ENCODE measurements at places on chromosomes 7 and 10. TPM values are rescaled to one million over a fixed set of nuclear protein-coding genes. Genes with fewer than 3 reads are reported as not detected.
A peak's percentile ranks its signal among the peaks of the same experiment; 100 is the strongest.

DNA sequence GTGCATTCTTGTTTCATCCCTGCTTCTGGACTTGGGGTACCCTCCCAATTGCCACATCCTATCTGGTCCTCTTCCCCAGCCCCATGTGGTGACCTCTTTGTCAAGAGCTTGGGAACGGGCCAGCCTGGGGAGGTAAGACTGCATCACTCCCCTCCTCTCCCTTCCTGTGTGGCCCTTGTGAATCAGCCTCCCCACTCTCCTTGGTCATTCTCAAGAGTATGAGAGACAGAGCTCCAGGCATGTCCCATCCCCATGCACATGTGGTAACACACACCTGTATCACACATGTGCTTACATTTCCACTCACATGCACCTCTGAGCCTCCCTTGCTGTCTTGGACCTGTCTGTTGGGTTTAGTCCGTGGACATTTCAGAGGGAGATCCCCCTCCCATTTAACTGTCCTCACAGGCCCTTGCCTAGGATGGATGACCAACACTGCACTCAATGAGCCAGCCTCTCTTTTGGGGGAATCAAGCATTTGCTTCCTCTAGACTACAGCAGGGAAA lies 2.6 kb downstream of the MRPL43 start:
- no peak for DNase-seq

DNA sequence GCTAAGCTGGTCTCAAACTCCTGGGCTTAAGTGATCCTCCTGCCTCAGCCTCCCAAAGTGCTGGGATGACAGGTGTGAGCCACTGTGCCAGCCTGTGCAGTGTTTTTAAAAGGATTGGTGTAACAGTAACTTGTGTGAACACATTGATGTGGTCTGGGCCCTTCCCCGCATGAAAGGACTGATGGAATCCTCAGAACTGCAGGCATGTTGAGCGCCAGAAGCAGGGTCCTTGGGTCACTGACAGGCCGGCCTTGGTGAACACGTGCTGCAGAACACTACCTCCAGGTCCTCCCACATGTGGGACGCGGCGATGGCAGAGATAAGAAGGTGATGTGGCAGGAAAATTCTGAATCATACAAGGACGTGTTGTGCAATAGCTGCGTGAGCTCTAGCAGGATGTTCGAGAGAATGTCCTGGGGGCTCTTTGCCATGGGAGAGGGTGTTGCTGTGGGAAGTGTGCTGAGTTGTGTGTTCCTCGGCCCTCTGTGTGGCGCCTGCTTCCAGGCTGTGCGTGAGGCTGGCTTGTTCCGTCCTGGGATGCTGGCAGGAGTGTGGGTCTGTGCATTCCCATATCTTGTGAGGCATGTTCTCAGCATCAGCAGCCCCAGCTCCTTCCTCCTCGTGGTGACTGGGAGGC lies 68.2 kb downstream of the DNAJB6 start:
- DNase-seq: no peak

DNA sequence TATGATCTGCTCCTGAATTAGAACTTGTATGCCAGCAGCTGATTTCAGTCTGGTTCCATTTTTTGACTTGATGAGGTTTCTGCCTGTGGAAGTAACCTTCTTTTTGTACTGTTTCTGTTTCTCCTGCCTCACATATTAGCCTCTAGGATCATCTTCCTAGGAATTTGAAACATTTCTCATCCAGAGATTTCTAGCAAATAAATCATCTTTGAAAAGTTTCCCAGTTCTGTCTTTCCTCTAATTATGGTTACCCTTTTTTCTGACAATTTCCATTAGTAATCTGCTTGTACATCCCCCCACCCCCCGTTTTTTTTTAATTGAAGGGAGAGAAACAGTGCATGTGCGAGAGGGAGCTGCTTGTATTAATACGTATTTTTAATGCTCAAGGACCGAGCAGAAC lies 92.2 kb downstream of the NRF1 start:
- DNase-seq: no peak

DNA sequence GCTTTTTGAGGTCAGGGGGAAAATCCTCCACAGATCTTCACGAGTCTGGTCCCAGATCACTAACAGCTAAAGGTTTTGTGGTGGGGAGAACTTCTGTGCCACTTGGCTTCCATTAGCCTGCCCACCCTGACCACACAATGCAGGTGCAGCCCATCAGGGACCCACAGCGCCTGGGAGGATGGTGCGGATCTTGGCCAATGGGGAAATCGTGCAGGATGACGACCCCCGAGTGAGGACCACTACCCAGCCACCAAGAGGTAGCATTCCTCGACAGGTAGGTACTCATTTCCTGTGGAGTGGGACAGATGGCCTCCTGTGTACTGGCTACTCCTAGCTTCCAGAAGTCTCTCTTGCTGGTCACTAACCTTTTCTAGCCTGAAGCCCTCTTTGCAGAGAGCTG lies 1.5 kb downstream of the FAM241B start:
- no peak for DNase-seq

DNA sequence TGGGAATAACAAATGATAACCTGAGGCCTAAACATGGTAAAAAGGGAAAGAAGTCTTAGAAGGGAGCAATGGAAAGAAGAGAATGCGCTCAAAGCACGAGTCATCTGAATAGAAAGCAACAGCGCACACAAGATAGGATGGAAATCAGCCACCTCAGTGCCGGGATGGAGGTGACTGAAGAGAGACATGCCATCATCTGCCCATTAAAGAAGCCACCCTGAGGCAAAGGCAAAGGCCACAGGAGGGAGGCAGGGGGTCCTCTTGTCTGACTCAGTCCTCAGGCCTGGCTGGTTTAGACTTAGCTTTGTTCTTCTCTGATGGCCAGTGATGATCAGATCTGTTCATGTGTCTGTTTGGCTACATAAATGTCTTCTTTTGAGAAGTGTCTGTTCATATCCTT lies 180.6 kb downstream of the CHCHD3 start:
- DNase-seq: no peak

DNA sequence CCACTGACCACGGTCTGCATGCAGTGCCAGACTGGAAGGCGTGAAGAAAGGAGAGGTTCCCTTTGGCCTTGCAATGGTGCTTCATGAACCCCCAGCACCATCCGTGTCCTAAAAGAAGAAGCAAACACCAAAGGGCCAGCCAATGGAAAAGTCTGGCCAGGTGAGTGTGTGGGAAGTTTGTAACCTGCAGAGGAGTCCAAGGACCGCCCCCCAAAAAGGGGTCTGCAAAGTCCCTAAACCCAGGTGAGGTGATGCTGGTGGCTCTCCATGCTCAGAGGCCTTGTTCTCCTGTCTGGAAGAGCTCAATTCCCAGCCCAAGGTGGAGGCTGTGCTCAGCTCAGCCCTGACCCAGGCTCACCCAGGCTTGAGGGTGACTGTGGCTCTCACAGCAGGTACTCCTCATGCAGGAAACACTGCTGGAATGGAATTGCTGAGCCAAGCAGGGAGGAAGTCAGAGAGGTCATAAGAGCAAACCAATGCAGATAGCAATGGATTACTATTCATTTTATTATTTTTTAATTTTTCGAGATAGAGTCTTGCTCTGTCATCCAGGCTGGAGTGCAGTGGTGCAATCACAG lies 52.4 kb upstream of the NANOS1 start:
- no peak for DNase-seq

DNA sequence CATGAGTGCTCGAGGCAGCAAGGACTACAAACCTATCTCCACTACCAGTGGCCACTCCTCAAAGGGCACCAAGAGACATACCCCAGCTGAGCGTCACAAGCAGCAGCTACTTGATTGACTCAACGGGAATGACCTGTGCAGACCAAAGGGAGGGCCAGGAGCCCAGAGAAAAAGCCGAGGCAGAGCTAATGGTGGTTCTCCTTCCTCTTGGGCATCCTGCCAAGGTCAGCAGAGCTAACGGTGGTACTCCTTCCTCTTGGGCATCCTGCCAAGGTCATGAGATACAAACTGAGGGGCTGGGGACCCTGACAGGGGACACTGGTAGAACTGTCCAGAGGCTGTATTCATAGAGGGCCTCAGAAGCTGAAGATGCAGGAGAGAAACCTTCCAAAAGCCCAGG lies 60.4 kb downstream of the FAM53B start:
- DNase-seq: no peak

DNA sequence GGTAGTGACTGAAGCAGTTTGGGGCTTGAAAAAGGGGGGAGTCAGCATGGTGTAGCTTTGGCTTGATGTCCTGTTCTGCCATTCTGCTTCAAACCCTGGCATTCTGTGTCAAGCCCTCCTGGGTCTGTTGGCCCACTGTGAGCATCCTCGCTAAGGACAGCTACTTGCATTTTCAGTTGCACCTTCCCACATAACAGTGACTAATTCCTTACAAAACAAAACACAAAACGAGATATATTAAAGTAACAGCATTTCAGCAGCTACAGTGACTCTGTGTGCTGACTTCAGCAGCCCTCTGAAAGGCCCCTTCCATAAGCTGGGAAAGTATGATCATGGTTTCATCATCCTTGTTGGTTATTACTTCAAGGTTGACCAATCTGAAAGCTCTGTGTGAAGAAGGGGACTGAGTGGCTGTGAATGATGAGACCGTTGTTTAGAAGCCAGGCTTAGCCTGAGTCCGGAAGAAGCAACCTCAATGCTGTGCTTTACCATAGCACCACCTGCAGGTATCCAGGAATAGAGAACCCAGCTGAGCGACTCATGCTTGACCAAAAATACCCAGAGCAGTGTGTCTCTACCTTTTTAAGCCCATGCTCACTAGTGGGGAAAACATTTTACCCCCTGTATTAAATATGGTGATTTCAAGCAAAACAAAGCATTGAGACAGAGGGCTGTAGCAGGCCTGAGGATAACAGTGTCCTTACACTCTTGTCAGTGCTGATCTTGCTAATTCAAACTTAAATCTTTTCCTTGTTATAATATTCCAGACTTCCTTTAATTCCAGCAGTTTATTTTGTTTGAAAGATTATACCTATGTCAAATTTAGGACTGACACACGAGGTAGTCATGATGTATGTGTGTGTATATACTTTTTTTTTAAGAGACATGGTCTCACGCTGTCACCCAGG lies 42.6 kb upstream of the CC2D2B start:
- peak; percentile 22 for DNase-seq

- DNase-seq: no peak
Observed at GRCh38 chr10:22620140-22620857, 94.1 kb downstream of the PIP4K2A start.

- DNase-seq: no peak
Observed at GRCh38 chr10:37053476-37053875, 71.9 kb upstream of the ANKRD30A start.

DNA sequence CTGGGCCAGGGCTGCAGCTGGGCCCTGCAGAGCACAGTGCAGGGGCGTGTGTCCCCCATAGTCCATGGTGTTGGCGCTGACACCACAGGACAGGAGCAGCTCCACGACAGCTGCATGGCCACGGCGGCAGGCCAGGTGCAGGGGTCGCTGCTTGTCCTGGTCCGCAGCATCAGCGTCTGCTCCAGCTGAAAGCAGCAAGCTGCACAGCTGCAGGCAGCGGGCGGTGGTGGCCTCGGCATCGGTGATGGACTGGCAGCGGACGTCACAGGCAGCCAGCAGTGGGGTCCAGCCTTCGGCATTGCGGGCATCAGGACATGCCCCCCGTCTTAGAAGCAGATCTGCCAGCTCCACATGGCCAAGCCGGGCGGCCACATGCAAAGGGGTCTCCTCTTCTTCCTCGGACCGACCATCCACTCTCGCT lies 6.0 kb downstream of the ASB10 start:
- no peak for DNase-seq

DNA sequence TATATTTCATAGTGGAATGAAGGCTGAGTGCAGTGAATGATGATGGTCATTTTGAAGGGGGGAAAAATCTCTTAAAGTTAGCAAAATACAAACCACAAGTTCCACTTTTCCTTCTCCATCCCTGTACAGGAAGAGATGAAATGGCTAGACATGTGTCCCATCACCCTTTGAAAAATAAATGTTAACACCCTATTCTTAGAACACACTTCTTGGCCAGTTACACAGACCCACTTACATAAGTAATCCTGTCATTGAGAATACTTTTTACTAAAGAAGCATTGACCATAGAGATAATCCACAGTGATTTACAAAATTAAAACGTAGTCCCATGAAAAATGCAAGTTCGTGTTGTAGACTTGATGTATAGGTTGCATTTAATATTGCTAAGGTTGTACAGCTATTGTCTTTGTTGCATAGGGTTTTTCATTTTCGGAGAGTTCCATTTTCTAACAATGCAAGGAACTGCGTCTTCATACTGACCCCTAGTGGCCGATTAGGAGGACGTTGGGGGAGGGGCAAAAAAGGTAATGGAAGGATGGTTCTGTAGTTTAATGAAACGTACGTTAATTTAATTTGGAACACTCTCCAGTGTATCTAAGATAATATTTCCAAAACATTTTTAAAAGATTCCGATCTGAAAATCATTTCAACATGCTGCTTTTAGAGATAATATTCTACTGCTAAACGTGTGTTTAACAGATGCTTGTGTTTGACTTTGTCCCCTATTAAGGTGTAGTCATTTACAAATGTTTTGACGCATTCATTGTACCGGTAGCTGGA lies 60.9 kb downstream of the ARMC3 start:
- peak; percentile 75 for DNase-seq

- DNase-seq: no peak
Observed at GRCh38 chr7:2139004-2139699, 93.6 kb downstream of the MAD1L1 start.

The ASB10 gene
- total RNA-seq: not detected

The TEX47 gene
- not detected for total RNA-seq

The CHAT gene
- total RNA-seq: not detected

The SORCS1 gene
- total RNA-seq: not detected

The NODAL gene
- not detected for total RNA-seq

Data from G401 (cell line).